ENCODE measurements at places on chromosomes 2 and 18.
A peak's percentile ranks its signal among the peaks of the same experiment; 100 is the strongest.

GRCh38 chr18:34729740-34730355, 19.8 kb downstream of the DTNA start:
- DNase-seq: no peak

- DNase-seq: no peak
Observed at GRCh38 chr18:59865241-59865986, 34.4 kb upstream of the PMAIP1 start.

DNA sequence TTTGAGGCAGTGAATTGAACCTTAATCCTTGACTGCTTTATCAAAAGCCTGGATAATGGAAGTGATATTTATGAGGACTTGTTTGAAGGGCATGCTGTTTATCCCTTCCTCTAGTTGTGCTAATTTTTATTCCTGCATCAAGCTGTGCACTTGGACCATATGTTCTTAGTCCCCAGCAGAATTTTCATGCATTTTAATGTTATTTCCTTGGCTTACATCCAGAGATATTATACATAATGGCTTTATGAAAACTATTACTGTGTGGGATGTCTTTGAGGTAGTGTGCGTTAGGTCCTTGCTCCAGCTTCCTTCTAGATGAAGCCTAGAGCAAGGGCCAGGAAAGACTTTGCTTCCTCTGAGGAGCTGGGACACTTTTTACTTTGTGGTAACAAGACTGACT, 378.4 kb downstream of the LPIN1 start:
- no peak for DNase-seq

DNA sequence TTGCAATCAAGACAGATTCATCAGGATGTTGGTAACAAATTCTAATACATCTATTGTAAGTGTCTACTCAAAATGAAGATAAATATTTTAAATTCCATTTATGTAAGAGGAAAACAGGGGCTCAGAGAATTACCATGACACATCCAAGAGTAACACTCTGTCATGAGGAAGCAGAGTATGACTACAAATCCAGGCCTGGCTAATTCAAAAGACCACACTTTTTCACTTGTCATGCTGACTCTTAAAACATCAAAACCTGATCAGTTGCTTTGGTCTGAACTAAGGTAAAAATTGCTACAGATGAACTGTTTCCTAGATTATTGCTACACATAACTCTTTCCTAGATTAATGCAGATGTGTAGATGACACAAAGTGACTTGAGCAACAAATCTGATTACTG, 880.6 kb downstream of the TSN start:
- no peak for DNase-seq

GRCh38 chr2:199602896-199603717, 145.4 kb upstream of the SATB2 start:
- no peak for DNase-seq

- DNase-seq: no peak
Observed at GRCh38 chr2:161273038-161273760, 35.0 kb upstream of the PSMD14 start.

DNA sequence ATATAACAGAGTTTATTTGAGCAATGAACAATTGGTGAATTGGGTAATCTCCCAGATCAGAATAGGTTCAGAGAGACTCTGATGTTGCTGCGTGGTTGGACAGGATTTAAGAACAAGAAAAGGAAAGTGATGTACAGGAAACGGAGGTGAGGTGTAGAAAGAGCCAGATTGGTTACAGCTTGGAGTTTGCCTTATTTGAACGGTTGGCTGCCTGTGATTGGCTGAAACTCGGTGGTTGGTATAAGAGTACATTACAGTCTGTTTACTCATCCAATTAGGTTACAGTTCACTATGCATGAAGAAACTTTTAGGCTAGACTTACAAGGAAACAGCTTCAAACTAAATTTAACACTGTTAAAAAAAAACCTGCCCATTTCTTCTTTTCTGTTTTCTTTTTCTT, 68.0 kb upstream of the CABLES1 start:
- DNase-seq: no peak

- DNase-seq: no peak
Observed at GRCh38 chr18:68840554-68841263, 42.8 kb downstream of the CCDC102B start.

GRCh38 chr2:105287692-105288091, 41.8 kb downstream of the TGFBRAP1 start:
- no peak for DNase-seq

- DNase-seq: no peak
Observed at GRCh38 chr2:210421916-210422315, 54.6 kb downstream of the LANCL1 start.

GRCh38 chr2:30262716-30263309, 31.5 kb downstream of the LBH start:
- no peak for DNase-seq

DNA sequence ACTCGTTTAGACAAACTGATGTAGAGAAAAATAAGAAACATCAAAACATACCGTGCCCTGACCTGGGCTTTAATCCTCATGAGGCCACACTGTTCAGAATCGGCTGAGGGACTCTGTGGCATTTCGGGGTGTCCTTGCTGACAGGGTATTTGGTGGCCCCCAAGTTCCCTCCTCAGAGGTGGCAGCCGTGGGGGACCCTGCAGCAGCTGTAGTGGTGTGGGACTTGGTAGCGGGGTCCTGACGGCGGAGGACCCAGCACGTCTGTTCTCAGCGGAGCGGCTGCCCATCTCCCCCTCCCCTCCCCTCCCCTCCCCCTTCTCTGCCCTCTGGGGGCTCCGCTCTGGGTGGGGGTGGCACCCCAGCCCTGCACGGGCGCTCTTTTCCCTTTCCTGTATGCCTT, 18.4 kb downstream of the KCNG2 start:
- no peak for DNase-seq

DNA sequence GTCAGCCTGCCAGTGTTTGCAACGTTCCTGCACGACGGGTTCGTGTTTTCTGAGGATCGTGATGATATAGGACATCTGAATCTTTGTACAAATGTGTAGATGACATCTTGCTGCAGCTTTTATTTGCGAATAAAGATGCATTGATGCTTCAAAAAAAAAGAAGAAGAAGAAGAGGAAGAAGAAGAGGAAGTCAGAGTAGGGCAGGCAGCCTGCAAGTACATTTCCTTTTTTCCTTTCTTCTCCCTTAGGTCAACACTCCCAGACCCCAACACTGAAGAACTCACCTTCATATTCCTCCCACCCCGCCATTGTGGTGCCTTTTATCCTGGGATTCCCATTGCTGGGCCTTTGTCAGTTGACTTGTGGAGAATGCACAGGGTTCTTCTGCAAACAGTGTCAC, 91.5 kb downstream of the FHOD3 start:
- no peak for DNase-seq

- DNase-seq: no peak
Observed at GRCh38 chr2:12434630-12435098, 282.1 kb upstream of the TRIB2 start.

- DNase-seq: no peak
Observed at GRCh38 chr2:221097568-221097915, 474.6 kb downstream of the EPHA4 start.

DNA sequence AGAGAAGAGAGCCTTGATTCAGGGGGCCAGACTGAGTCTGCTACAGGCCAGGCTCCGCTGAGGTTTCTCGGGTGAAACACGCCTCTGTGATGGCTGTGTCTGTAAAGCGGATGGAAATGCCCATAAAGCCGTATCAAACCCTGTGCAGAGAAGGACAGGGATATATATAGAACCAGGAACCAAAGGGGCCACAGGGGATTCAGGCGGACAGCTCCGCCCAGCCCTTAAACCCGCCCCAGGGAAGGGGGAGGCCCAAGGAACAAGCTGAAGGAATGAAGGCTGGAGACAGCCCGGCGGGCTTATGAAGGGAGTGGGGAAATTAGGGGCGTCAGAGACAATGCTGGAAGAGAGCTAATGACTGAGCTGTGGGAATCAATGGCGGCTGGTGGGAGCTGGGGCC, 42.1 kb downstream of the NHEJ1 start:
- no peak for DNase-seq

- no peak for DNase-seq
Observed at GRCh38 chr2:9655441-9656269, 24.9 kb upstream of the YWHAQ start.

DNA sequence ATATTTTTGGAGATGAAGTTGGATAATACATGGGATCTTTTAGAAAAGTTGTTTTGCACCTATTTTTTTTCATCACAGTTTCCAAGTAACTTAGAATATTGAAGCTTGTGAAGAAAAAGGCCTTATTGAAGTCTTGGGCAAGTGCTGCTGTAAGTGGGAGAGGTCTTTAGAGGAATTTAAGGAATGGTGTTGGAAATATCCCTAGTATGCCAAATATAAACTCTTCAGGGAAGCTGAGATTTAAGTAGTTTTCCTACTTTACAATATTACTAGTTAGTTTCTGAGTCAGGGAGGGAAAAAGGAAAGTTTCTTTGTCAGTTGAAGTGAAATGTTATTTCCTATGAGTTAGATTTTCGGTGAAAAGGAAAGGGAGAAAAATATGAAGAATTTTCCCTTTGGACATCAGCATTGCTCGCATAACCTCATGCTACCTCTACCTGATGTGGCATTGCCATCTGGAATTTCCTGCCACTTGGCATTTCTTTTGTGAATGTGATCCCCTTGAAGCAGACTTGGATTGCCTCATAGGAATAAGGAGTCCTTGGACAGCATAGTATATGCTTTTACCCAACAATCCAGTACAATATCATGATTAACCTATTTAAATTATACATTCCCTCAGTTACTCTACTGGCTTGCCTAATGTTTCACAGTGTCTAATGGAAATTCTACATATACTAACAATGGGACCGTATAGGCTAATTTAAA, 12.1 kb downstream of the PLEKHH2 start:
- DNase-seq: no peak

- no peak for DNase-seq
Observed at GRCh38 chr2:17106418-17106817, 411.8 kb downstream of the RAD51AP2 start.

DNA sequence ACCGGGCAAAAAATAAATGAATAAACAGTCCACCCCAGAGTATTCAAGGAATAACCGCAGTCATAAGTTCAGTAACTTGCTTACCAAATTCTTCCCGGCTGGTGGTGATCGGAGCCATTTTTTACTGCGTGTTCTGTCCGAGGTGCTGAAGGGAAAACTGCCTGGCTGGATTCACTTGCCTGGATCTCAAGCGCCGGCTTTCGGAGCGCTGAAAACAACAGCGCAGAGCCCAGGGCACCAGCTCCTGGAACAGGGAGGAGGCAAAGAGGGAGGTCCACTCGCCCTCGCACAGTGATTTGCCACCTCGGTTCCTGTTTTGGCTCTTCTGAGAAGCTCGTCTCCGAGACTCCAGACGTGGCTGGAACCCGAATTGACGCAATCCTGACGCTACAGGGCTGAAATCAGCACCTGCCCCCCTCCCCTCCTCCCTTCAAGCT, at the start of gene SYT4:
TSS of gene SYT4 (minus strand) at position 327 of the 437 bp plus-strand sequence. CDS start at position 118, 209 bp downstream.
- peak; percentile 29 for DNase-seq

- no peak for DNase-seq
Observed at GRCh38 chr18:62631173-62631572, 84.2 kb upstream of the PHLPP1 start.
